T47D (cell line): ENCODE measurements at places on chromosomes 16 and 17.

DNA sequence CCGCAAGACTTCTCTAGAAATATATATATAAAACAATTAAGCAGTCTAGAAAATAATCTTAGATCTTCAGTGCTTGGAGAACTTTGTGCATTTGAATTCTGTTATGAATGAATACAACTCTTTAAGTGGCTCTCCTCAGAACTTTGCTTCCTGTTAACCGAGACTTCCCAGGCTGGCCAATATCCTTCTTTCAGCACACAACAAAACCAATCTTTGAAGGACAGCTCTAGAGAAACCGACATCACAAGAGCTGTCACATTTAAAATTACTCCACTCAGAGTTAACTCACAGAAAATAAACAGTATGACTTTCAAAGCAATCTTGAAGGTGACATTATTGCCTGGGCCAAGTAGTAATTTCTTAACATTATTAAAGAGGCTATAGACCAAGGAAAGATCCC lies 49.7 kb upstream of the ITGA2B start:
- no peak for DNase-seq

DNA sequence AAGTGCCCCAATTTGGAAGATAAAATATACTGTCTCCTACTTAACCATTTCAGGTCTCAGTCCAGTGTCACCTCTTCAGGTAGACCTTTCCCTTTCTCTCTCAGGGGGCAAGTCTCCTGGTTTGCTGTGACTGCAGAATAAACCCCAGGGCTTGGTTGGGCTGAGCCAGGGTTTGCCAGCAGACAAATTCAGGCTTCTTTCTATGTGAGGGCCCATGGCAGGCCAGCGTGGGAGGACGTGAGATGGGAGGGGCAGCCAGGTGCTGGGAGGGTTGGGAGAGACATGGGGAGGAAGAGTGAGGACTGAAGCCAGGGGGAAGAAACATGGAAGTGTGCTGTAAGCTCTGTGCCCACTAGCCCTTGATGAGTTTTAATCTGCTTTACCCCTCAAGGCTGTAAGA lies 163.2 kb downstream of the SPECC1 start:
- no peak for DNase-seq

- peak; percentile 50 for DNase-seq
Measured at GRCh38 chr17:49843774-49844350, 4.0 kb downstream of the TAC4 start.

- no peak for DNase-seq
Measured at GRCh38 chr16:71576971-71577370, at the start of gene TAT. TSS of gene TAT (minus strand) at chr16:71577092. CDS start at chr16:71576415, 677 bp downstream.

GRCh38 chr17:30788918-30789317 lies 35.6 kb downstream of the CRLF3 start:
- DNase-seq, result no peak

- no peak for DNase-seq
Measured at GRCh38 chr16:56828647-56829046, 36.4 kb upstream of the SLC12A3 start.

- no peak for DNase-seq
Measured at GRCh38 chr17:49069585-49070273, 62.8 kb upstream of the B4GALNT2 start.

DNA sequence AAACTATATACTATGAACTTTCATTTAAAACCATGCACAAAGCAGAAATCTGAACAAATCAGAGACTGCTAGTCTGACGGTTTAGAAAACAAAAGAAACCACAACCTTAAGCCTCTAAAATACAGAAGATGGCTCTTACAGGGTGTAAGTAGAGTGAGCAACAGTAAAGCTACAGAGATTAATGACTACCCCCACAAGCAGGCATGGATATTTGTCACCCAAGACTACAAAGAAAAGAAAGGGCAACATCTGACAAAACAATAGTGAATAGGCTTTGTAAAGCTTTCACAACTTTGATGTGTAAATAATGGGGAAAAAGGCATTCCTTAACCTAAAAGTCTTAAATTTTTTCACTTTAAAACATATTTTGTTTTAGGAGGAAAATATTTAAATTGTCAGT lies 75.0 kb downstream of the SPAG9 start:
- no peak for DNase-seq

- no peak for DNase-seq
Measured at GRCh38 chr16:3797904-3798811, 80.8 kb upstream of the TRAP1 start.

DNA sequence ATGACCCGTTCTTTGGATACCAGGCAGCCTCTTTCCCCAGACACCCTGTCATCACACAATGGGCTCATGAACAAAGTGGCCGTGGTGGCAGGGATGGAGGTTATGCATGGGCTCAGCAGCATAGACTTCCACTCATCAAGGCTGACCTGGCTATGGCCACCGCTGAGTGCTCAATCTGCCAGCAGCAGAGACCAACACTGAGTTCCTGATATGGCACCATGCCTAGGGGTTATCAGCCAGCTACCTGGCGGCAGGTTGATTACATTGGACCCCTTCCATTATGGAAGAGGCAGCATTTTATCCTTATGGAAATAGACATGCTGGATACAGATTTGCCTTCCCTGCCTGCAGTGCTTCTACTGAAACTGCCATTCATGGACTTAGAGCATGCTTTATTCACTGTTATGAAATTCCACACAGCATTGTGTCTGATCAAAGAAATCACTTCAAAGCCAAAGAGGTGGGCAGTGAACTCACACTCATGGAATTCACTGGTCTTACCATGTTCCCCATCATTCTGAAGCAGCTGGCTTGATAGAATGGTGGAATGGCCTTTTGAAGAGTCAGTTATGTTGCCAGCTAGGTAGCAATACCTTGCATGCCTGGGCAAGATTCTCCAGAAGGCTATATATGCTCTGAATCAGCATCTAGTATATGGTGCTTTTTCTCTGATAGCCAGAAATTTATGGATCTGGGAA lies 160.6 kb downstream of the PRKCB start:
- no peak for DNase-seq

GRCh38 chr16:24430954-24431760 lies 108.2 kb upstream of the RBBP6 start:
- DNase-seq, result no peak

GRCh38 chr16:77822661-77823060 lies 34.3 kb downstream of the VAT1L start:
- DNase-seq, result no peak

DNA sequence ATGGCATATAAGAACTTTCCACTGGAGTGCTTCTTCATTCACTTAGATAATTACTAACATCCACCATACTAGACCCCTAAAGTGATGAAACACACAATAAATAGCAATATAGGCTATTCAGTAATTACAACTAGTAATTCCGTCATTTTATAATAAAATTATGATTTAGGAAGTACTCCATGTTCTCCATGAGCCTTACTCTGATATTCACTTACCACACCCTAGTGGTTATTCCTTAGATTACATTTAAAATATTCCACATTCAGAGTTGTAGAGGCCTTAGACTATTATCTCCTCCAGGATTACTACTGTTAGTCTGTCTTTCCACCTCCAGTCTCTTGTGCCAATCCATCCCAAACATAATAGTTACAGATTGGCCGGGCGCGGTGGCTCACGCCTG lies 62.4 kb downstream of the STH start:
- no peak for DNase-seq

DNA sequence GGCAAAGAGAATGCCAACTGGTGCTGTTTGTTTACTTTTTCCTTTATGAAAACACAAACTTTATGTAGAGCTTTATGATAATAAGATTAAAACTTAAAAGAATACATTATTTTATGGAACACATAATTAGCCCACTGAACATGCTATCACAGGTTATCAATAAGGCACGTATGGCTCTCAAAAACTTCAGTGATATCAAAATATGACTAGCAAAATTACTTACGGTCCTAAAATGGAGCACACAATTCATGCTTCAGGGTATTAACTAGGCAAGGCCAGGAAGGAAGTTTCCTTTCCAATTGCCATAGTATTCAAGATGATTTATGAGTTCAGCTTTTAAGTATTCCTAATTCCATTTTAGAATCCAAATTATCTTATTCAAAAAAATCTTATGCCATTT lies 3.6 kb downstream of the RNF43 start:
- DNase-seq, result no peak

- DNase-seq, result no peak
Measured at GRCh38 chr16:84396537-84397008, 28.2 kb downstream of the ATP2C2 start.

- peak; percentile 57 for DNase-seq
Measured at GRCh38 chr17:2170023-2170422, 115.1 kb downstream of the HIC1 start.

DNA sequence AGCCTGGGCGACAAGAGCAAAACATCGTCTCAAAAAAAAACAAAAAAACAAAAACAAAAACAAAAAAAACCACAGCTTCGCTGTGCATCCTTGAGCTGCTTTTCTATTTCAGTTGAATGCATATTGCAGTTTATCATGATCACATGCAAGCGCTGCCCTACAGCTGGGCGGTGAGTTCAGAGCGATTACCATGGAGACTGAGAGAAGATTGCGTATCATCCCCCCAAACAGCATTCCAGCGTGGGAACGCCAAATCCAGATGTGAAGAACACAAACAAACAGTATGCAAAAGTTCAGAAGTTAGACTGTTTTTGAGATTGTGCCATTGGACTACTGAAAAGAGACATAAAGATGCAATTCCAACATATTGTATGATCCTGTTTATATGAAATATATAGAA lies 15.1 kb upstream of the SLC52A1 start:
- no peak for DNase-seq

DNA sequence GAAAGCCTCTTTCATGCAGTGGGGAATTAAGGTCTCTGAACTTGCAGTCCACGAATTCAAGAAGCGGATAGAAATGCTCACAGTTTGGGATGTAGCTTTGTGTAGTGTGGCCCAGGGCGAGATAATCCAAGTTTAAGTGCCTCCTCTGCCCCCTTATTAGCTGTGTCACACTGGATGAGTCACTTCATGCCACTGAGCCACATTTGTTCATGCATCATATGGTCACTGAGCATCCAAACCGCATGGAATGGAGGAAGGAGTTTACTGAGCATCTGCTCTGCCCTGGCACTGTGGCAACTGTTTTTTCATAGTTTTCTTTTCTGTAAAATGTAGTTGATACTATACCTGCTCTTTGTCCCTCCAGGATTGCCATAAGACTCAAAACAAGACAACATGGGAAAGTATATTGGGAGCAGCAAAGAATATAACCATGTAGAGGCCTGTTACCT lies 15.1 kb upstream of the DHX8 start:
- DNase-seq, result no peak

DNA sequence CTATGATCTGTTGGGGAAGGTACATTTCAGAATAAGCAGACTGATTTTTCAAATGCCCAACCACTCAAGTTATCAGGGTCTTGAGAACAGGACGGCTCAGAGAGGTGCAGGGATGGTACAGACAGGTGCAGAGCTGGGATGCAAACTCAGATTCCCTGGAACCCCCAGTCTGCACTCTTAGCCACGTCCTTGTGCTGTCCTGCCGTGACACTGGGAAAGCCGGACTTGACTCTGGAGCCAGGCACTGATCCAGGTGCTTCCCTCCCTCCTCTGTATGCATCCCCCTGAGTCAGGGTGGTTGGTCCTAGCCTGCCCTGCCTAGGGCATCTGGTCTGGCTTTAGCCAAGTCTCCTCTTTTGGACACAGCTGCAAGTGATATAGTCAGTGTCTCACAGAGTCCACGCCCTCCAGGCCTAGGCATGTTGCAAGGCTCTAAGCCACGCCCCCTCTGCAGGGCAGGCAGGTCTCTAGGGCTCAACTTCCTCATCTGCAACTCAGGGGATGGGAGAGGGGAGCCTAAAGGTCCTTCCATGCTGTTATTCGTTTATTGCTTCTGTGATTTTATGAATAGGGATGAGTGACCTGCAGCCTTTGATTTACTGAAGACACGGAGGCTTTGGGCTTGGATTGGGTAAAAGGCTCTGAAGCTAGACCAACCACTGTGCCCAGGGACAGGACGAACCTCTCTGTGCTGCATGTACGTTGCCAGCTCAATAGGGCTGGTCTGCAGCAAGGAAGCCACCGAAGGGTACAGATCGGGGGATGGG lies 97.3 kb downstream of the SDK2 start:
- DNase-seq, result peak; percentile 59

GRCh38 chr17:10815319-10815718 lies 11.4 kb upstream of the TMEM238L start:
- DNase-seq, result peak; percentile 43

GRCh38 chr17:9825641-9826150 lies at the start of gene GLP2R:
TSS of gene GLP2R (plus strand) at chr17:9825924. CDS start at chr17:9826064, 140 bp downstream.
- no peak for DNase-seq

- no peak for DNase-seq
Measured at GRCh38 chr16:51408357-51408756, 257.3 kb upstream of the SALL1 start.

GRCh38 chr16:69031877-69032301 lies 73.6 kb upstream of the HAS3 start:
- no peak for DNase-seq

DNA sequence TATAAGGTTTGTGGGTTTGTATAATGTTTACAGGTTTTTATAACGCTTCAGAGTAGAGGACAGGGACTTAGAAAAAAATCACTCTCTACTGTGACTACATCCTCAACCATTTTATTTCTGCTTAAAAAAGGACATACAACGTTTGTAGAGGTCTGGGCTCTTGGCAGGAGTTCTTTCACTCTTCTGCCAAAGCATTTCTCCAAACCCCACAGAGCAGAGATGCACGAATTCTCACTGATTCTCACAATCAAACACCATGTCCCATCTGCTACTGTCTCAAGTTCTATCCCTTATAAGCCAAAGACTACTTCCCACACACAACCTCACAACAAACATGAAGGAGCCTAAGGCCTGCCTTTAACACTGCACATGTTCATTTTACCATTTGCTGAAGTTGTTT lies 7.0 kb upstream of the ANKFY1 start:
- DNase-seq, result no peak

DNA sequence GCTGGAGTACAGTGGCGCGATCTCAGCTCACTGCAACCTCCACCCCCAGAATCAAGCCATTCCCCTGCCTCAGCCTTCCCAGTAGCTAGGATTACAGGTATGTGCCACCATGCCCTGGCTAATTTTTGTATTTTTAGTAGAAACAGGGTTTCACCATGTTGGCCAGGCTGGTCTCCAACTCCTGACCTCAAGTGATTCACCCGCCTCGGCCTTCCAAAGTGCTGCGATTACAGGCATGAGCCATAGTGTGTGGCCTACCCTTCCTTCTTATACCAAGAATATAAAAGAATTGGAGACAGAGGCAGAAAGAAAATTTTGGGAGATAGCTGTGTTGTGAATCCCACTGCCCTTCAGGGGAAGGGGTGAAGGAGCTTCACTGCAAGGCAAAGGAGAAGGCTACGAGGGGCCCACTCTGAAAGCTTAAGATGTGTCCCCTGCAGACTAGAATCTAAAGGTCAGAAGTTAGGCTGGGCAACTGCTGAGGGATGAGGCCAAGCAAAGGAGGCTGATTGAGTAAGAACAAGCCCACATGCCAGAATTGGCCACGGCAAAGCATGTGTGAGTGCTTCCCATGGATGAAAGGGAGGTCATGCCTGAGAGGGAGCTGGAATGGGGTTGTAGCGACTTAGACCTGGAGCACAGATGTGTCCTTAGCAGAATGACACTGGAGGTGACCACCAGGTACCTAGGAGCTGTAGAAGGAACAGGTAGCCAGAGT lies 8.4 kb upstream of the CRYBA1 start:
- no peak for DNase-seq

- DNase-seq, result no peak
Measured at GRCh38 chr17:45435481-45435880, 2.8 kb upstream of the ARHGAP27 start.

GRCh38 chr17:15742051-15742795 lies 10.1 kb downstream of the TBC1D26 start:
- no peak for DNase-seq

- no peak for DNase-seq
Measured at GRCh38 chr16:61829631-61830030, 206.6 kb downstream of the CDH8 start.

- DNase-seq, result no peak
Measured at GRCh38 chr17:64574646-64575045, 67.9 kb downstream of the CEP95 start.

GRCh38 chr17:8436844-8437171 lies 1.1 kb downstream of the NDEL1 start:
- DNase-seq, result no peak
